T-helper 1 cell (primary cell): ENCODE measurements at places on chromosomes 1 and 21.

- no peak for DNase-seq
Observed at GRCh38 chr1:7469255-7469938, 301.7 kb upstream of the VAMP3 start.

DNA sequence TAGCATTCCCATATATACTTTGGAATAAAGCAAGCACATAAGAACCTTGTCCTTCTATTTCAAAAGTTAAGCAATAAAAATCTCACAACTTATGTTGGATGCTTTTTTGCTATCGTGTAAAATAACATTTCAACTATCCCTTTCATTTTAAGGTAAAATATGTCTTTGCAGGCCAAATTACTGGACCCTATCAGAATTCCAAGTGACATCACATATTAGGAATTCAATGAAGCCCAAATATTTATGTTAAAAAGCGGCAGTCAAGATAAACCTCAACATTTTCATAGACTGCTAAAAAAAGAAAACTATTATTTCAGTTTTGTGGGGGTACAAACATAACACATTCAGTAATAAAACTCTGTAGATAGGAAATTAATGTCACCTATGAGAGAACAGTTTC is 252.0 kb downstream of the KCTD3 start:
- no peak for DNase-seq

GRCh38 chr21:31449921-31450535 is 106.0 kb upstream of the TIAM1 start:
- no peak for DNase-seq

DNA sequence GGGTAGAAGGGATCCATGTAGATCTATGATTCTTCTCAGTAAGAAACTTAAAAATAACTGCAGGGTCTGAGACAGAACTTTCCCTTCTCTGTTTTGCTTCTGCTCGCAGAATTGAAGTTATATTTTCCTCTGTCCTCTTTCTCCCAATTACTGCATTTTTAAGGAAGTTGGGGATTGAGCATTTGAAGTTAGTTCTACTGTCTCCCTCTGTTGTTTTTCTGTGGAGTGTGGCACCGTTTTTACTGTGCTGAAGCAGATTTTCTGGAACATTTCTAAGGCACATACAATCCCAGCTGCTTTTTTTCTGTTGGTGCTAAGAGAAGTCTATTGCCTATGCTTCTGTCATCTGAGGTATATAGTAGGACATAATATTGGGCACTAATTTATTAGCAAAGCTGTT is 43.3 kb downstream of the RASAL2 start:
- no peak for DNase-seq

GRCh38 chr1:23978805-23979204 is 1.3 kb downstream of the SRSF10 start:
- DNase-seq = no peak

DNA sequence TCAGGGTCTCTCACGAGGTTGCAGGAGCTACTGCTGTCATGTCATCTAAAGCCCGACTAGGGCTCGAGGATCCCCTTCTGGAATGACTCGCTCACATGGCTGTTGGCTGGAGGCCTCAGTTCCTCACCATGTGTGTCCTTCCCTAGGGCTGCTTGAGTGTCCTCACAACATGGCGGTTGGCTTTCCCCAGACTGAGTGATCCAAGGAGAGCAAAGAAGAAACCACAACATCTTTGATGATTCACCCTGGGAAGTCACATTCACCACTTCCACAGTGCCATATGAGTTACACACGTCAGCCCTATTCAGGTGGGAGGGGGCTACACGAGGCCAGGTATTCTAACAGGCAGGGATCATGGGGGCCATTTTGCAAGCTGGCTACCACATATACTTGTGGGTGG is 64.9 kb downstream of the FHAD1 start:
- no peak for DNase-seq

DNA sequence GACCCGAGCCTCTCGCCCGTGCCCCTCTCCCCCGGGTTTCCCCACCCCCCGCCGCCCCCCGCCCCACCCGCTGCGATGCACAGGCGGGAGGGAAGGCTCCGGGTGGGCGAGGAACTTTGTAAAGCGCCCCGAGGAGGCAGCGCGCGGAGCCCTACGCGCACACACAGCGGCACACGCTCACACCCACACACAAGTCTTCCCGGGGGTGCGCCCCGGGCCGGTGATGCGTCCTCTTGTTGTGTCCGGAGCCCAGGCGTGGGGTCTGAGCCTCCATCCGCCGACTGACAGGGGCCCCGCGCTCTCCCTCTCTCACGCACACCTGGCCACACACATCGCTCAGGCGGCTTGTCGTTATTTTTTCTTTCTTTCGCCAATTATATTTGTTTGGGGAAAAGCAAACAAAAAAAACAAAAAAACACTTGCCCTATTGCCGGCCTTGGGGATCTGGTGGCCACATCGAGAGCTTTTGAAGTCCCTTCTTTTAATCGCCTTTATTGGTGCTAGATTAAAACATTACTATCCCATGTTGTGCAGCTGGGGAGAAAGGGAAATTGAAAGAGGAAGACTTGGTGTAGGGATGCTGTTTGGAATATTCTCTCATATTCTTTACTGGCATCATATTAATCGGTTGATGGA is 770 bp downstream of the NTNG1 start:
- DNase-seq = peak; percentile 1

DNA sequence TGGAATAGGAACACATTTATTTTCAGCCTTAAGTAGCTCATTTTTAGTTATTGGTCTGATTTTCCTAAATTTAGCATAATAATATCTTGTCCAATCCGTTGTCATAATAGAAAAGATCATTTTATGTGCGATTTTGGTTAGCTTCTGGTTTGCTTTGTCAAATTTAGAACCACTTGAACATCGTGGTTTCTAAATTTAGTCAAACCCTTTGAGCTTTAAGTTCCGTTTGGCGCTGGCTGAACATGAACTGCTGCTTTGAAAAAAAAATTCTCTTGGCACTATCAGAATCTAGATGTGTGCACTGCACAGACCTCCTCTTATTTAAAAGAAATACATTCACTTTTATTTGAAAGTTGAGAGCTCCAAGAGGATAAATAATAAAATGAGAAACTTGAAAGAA is 370.6 kb downstream of the PTPRC start:
- DNase-seq = no peak

DNA sequence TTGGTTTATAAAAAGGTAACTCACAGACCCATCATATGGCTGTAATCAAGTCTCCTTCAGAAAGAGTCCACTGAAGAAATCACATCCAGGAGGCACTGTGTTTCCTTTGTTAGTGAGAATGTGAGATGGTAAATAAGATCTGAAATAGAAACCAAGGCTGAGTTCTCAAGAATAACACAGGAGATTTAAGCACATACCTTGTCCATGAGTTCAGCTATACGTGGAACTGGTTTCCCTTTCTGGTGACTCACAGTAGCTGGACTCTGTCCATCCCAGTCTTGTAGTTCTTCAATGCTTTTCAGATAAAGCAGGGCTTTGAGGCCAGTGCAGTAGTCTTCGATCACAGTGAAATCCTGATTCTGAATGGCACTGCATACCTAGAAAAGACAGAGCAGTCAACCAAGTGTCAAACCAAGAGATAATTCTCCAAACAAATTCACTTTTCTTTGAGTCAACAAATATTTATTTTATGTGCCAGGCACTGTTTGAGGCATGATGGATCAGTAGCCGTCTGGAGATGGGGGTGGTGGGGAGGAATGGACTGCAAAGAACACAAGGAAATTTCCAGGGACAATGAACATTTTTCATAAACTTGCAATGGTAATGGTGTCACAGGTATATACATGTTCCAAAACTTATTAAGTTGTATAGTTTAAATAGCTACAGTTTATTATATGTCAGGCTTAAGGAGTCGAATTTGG is 471.4 kb downstream of the PTBP2 start:
- DNase-seq = no peak

DNA sequence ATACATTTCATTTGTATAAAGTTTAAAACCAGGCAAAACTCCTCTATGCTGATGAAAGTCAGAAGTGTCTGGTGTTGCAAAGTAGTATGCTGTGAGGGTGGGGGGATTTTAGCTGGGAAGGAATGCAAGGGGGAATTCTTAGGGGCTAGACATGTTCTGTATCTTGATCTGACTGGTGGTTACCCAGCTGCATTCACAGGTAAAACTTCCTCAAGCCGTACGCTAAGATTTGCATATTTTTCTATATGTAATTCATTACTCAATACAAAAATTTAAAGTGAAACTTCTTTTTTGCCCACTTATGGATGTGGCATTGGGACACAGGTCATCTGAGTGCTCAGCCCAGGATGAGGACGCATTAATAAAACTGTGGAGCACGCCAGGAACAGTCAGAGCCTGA is 323.3 kb downstream of the PAPPA2 start:
- DNase-seq = no peak

- no peak for DNase-seq
Observed at GRCh38 chr21:40333731-40334130, 466.5 kb downstream of the PCP4 start.

DNA sequence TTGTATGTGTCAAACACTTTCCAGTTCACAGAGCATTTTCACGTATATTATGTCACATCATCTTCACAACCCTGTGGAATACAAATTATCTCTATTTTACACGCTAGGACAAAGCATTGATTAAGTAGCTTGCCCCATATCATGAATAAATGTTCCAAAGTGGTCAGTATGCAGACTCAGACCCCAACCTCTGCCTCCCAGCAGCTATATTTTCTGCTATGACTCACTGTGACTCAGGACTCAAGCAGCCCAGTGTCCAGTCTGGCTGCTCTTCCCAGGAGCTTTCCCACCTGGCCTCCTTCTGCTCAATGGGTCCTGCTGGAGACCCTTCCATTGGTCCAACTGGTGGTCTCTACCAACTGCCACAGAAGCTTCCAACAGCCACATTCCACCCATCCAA is 56.0 kb upstream of the RAP1A start:
- no peak for DNase-seq

GRCh38 chr21:35041881-35042280 is 7.2 kb downstream of the RUNX1 start:
- no peak for DNase-seq

DNA sequence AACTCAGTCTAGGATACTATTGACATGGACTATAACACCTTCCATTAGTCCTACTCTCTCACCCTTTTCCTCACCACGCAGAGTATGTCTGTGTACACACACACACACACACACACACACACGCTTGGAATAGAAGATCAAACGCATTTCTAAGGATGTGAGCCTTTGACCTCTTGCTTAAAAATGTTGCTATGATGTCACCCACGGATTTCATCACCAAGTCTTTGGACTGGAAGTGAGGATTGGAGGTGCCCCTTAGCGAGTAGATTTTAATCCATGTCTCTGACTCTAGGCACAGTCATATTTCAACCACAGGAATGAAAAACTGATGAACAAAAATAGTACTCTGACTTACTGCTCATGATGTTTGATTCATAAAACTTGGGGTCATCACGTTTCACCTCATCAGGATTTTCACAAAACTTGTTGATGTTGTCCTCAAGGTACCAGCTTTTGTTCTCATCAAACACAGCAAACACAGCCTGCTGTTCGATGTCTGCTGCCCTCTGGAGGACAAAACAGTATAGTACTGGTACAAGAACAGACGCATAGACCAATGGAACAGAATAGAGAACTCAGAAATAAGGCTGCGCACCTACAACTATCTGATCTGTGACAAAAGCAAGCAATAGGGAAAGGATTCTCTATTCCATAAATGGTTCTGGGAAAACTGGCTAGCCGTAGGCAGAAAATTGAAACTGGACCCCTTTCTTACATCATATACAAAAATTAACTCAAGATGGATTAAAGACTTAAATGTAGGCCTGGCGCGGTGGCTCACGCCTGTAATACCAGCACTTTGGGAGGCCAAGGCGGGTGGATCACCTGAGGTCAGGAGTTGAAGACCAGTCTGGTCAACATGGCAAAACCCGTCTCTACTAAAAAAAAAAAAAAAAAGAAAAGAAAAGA is 39.9 kb downstream of the F5 start:
- no peak for DNase-seq

DNA sequence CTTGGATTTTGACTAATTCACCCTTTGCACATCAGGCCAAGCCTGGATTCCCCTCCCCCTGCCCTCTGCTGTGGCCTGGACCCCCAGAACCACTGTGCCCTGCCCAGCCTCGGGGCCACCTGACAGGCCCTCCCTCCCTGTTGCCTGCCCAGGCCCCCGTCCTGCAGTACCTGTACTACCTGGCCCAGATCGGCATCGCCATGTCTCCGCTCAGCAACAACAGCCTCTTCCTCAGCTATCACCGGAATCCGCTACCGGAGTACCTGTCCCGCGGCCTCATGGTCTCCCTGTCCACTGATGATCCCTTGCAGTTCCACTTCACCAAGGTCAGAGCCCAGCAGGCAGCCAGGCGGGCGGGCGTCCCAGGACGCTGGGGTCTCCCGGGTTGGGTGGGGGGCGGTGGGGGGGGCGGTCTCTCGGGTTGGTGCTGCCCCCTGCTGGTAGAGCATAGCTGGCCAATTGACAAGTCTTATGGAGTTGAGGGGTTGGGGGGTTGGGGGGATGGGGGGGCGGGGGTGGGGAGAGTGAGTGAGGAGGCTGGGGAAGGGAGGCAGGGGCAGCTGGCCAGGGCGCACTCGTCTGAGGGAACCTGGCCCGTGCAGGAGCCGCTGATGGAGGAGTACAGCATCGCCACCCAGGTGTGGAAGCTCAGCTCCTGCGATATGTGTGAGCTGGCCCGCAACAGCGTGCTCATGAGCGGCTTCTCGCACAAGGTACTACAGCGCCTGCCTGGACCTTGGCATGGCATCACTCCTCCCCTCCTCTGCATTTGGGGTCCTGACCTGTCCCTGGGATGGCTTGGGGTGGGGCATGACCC is 10.7 kb downstream of the AMPD2 start:
- DNase-seq = no peak

DNA sequence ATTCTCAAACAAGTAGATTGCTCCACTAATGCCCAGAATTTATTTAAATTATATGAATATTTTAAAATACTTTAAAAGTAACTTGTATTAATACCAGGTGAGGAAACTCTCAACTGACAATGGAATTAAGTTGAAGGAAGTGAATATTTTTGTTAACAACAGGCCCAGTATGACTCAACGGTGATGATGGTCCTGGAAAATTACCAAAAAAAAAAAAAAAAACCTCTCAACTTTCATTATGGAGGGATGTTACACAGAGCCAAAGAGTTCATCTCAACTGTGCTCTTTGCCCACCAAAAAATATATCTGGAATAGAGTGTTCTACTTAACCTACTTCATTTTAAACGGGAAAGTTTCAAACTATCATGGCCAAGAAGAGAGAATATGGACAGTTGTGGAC is 28.3 kb downstream of the CFH start:
- DNase-seq = no peak

GRCh38 chr1:218284377-218284916 is 646 bp upstream of the RRP15 start:
- no peak for DNase-seq

DNA sequence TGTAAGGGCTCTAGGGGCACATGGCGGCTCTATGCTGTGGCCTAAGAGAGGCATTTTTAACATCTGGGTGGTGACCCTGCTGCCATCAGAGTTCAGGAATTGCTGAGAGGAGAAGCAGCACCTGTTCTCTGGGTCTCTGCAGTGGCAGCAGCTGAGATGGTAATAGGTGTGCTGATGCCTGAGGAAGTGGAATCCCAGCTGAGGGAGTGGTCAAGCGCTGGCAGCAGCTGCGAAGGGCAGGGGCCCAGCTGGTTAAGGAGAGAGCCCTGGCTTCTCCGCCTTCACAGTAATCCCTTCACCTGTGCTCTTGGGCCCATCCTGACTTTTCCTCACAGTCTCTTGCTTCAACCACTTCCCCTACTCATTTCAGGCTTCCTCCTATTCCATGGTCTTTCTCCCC is 39.8 kb downstream of the GJA5 start:
- no peak for DNase-seq

- no peak for DNase-seq
Observed at GRCh38 chr1:73898540-73898939, 299.4 kb downstream of the LRRIQ3 start.
